CD4-positive, alpha-beta T cell treated with Interleukin-6 for 4 hours (primary cell): ENCODE measurements at places on chromosomes 2 and 18.

- DNase-seq: no peak
Observed at GRCh38 chr2:3181416-3182010, 196.1 kb downstream of the EIPR1 start.

DNA sequence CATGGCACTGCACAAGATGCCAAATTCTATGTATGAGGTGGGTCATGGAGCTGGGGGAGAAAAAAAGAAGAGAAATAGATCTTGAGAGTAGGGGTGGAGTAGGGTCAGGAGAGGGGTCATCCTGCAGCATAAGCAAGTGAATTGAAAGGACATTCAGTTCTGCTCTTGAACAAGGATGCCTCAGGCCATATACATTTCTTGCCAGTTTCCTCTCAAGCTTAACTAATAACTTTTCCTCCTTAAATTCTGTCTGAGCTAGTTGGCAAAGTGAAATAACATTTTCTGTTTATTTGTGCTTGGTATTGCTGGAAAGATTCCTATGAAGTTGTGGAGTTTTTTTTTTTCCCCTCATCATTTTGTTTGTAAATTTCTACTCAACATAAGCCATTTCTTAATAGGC lies 99.0 kb upstream of the LTBP1 start:
- DNase-seq: no peak

GRCh38 chr18:63379639-63379962 lies 12.6 kb upstream of the KDSR start:
- no peak for DNase-seq

DNA sequence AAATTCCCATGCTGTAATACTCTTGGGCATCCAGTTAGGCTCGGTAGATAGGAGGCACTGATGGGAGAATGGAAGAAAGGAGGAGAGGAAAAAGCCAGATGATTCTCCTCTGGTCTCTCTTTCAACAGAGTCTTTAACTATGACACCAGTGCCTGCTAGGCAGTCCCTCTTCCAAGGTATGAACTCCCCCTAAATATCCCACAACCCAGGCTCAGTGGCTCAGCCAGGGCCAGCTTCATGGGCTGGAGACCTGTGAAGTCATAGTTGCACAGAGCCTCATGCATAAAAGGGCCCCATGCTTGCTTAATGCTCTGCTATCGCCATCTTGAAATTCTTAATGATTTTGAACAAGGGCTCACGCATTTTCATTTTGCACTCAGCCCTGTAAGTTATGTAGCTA lies 869.2 kb upstream of the GCFC2 start:
- no peak for DNase-seq

DNA sequence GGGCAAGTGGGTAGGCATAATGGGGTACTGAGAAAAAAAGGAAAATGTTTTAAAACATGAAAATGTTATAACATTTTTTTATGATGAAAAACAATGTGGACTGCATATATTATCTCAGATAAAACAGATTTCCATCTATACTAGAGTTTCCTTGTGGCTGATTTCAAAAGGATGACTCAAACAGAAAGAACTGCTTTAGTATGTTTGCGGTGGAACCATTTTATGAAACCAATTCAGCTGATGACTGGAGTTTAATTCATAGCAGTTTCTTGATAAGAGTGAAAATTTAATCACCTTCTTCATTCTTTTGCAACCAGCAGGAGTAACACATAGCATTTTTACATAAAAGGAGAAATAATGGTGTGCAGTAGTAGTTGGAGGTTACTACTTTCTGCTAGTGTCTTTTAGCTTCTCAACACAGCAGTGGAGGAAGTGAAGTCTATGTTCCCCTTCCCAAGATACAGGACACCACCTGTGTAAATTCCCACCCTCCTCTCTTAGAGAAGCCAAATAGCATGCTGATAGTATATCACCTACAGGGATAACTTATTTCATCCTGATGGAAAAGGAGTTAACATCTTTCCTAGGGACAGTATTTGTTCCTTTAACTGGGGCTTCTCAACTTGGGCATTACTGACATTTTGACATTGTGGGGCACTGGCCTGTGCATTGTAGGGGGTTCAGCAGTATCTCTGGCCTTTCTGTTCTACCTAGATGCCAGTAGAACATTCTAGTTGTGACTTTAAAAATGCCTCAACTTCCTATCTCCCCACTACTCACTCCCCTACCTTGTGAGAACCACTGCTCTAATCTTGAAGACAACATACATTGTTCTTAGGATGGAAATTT lies 29.9 kb downstream of the PELI1 start:
- no peak for DNase-seq

DNA sequence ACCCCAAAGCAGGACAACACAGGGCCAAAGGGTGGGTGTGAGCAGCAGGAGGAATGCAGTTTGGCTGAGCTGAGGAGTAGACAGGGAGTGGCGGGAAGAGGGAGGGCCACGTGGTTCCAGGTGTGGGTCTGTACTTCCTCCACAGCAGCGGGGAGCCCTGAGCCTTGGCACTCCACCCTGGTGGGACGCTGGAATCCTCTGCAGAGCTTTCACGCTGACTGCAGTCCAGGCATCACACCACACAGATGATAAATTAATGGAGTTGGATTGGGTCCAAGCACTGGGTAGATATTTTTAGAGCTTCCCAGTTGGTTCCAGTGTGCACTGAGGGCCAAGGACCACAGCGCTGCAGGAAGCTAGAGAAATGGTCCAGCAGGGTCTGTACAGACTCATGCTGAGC lies 67.0 kb upstream of the TMEM200C start:
- no peak for DNase-seq

GRCh38 chr2:201208563-201209252 lies 25.8 kb downstream of the CASP10 start:
- DNase-seq: no peak

GRCh38 chr2:135152361-135152760 lies 100.3 kb downstream of the RAB3GAP1 start:
- no peak for DNase-seq

- DNase-seq: peak; percentile 6
Observed at GRCh38 chr2:9336576-9337314, 86.6 kb downstream of the ITGB1BP1 start.

DNA sequence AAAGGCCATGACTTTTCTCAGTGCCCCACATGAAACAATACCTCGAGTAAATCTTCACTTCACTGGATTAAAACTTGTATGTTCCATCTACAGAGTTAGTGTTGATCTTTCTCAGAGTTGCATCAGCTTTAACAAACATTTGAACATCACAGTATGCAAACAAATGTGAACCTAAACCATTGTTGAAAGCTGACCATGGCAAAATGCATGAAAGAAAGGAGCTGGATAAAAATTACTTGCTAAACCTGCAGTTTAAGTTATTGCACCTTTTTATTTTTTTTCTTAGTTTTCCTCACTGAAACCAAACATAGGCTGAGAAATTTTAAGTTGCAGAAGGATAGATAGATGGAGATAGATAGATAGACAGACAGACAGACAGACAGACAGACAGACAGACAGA lies 107.2 kb upstream of the UGP2 start:
- no peak for DNase-seq

DNA sequence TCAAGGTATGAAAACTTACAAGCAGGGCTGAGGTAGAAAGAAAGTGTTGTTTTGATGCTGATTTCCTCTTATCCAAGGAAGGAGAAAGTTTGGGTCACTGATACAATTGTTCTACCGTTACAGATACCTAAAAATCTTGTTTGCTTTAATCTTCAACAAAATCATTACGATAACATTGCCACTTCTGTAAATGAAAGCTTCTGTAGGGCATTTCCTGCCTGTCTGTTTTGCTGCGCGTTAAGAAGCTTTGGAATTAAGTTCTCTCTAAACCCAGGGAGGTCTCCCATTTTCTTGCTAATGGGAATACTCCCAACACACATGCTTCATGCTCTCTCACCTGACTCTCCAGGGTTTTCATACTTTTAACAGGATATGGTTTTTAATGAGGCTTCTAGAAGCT lies 258.5 kb downstream of the PTGR3 start:
- no peak for DNase-seq

DNA sequence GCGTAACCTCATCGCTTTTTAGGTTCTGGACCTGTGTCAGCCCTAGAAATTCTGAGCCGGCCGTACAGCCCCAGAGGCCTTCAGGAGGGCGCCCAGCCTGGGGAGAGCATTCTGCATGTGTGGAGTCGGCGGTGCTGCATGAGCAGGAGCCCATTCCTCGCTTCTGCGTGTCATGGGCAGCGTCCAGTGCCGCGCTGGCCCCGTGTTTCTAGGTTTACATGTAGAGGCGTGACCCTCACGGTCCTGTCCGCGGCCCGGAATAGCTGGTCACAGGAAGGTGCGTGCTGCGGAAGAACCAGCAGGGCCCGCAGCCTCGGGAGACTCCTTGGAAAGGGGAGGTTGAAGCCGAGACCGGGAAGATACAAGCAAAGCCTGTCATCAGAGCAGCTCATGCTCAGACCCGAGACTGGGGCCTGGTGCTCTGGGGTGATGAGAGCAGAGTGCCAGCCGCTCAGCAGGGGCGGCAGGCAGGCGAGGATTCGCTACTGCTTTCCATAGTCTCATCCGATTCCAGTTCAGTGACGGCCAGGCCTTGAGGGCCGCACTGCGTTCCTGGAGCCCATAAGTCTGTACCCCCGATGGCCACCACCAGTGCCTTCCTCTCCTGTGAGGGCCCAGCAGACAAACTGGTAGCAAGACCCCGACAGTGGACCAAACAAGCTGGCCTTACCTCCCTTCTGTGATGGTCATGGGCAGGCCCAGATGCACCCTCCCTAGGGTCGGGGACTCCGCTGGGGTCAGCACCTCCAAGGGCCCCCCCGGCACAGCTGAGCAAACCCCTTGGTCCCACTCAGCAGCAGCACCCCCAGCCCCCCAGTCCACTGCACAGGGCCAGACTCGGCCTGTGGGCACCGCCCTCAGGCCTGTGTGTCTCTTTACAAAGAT lies 15.6 kb upstream of the NFATC1 start:
- DNase-seq: no peak

- DNase-seq: no peak
Observed at GRCh38 chr2:239640210-239640609, 239.4 kb upstream of the HDAC4 start.

DNA sequence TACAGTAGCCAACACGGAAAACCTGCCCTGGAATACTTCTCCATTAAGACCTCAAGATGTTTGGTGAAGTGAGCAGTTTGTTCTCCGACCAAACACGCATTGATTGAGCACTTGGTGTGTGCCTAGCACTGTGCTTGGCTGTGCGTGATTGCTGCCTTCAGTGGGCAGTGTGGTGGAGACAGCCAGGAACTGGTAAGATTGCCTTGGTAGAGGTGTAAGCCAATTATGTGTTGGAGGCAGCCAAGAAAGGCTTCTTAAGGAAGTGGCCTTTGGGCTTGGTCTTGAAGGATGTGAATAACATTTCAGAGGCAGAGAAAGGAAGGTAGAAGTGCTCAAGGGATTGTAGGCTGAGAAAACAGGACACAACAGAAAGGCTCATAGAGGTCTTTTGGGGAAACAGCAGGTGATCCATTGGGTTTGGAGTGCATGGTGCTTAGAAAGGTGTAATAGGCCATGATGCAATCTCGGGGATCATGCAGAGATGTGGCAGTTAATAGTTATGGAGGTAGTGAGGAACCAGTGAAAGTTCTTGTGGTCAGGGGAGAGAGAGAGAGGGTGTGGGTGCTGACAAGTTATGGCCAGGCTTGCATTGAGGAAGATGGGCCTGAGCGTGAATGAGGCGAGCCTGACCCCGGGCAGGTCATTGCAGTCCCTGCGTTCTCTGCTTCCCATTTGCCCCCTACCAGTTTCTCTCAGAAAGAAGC lies 6.3 kb downstream of the B3GNT2 start:
- no peak for DNase-seq

GRCh38 chr2:172467382-172467781 lies 40.0 kb downstream of the ITGA6 start:
- no peak for DNase-seq

- DNase-seq: no peak
Observed at GRCh38 chr2:1727101-1727771, 17.1 kb downstream of the PXDN start.

- no peak for DNase-seq
Observed at GRCh38 chr2:176137906-176138305, 8.4 kb downstream of the HOXD8 start.

DNA sequence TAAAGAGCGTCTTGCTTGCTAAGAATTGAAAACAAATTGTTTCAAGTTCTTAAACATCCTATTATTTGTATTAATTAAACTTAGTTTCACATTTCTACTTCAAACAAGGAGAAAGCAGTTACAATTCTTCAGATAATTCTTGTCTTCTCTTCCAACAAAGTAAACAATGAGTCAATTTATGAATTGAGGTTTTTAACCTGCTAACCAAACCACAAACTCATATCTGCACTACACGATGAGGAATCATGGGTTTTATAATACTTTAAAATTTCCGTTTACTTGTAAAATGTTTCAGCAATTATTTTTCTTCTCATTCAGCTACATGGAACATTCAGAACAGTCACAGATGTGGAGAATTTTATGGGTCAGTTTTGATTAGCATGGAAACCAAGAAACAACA lies 114.2 kb downstream of the SPIRE1 start:
- DNase-seq: no peak

GRCh38 chr18:46903406-46903805 lies 13.9 kb downstream of the PIAS2 start:
- no peak for DNase-seq

GRCh38 chr2:217993138-217993537 lies 9.7 kb downstream of the TNS1 start:
- no peak for DNase-seq

DNA sequence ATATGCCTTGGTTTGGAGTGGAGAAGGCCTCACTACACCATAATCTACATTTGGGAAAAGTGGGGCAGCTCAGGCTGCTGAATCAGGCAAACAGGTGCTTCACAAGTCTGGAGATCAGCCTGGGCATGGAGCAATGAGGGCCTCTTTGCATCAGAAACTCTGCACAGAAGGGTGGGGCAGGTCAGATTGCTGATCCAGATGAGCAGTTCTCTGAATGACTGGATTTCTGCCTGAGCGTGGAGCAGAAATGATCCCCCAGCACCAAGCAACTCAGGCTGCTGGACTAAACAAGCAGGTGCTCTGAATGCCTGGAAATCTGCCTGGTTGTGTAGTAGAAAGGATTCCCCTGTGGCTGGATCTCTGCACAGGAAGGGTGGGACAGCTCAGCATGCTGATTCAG lies 605.3 kb upstream of the ZNF804A start:
- DNase-seq: no peak

GRCh38 chr18:24763765-24764513 lies 303.5 kb downstream of the HRH4 start:
- no peak for DNase-seq

GRCh38 chr2:9400268-9401058 lies 22.9 kb downstream of the ITGB1BP1 start:
- no peak for DNase-seq

DNA sequence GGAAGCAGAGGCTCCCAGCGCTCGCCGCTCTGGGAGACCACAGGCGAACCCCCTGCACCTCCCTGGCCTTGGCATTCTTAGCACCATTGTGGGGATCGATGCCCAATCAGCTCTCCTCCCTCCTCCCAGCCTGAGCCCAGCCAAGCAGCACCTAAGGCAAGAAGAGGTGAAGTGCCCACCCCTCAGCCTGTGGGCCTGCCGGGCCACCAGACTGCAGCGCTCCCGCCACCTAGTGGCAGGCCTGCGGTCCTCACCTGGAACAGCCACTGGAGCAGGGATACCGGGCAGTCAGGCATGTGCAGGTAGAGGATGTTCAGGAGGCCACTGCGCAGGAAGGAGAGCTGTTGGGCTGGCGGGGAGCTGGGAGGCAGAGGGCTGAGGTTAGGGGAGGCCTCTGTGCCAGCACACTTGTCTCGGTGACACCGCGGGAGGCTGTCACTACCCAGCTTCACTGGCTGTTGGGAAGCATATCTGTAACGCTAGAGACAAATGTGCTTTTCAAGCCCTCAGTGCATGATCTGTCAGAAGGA lies 35.2 kb downstream of the FAM178B start:
- DNase-seq: peak; percentile 88

- DNase-seq: no peak
Observed at GRCh38 chr18:48961547-48961946, 10.8 kb upstream of the SMAD7 start.

GRCh38 chr18:3153107-3153704 lies 66.6 kb downstream of the MYOM1 start:
- DNase-seq: no peak
